ENCODE measurements at places on chromosomes 4 and X.
A peak's percentile ranks its signal among the peaks of the same experiment; 100 is the strongest.

GRCh38 chrX:95893636-95894035 lies 791.0 kb upstream of the DIAPH2 start:
- no peak for DNase-seq

- no peak for DNase-seq
These were observed 52.0 kb downstream of the CDS1 start for GRCh38 chr4:84634961-84635360.

DNA sequence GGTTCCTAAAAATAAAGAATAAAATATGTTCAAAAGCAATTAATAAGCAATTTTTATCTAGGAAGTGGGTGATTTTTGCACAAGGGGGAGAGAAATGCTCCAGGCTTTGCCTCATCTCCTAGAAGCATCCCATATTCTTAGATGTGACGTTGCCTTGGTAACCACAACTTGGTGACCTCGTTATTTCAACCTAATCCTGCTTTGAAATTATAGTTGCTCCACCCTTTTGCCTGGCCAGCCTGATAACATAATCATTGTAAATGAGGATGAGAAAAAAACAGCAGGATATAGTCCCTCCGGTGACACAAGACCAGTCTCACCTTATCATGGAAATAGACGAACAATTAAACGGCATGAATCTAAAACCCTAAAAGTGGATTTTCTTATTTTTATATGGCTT lies 194.4 kb downstream of the QDPR start:
- DNase-seq: no peak

DNA sequence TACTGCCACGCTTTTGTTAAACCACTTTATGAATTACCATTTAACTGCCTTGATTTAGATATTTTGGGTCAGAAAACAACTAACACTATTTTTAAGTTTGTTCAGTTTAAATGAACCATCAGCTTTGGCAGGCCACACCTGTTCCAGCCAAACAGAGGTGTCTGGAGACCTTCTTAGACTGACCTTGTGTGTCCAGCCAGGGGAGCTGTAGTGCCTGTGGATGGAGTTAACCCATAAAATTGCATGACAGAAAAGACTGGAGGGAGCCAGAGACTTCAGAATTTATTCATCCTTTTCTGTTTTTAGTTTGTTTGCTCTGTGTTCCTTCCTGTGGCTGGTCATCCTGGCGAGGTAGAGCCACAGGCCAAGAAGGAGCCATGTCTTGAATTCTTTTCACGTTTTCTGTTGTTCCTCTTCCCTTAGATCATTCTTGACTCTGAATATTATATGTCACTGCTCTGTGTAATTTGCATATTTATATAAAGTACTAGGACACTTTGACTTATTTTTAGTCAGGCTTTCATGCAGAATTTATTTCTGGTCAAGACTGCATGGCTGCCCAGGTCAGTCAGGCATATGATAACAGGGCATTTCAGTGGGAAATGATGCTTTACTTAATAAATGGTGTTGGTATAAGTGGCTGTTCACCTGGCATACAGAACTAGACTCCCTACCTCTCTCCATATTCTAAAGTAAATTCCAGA lies 26.7 kb downstream of the HERC3 start:
- no peak for DNase-seq

GRCh38 chr4:88341227-88342192 lies 37.1 kb upstream of the HERC6 start:
- no peak for DNase-seq

- no peak for DNase-seq
These were observed 100.4 kb downstream of the IRF2 start for GRCh38 chr4:184373886-184374405.

GRCh38 chr4:5798462-5798861 lies 87.5 kb downstream of the EVC start:
- no peak for DNase-seq

GRCh38 chr4:66475596-66475995 lies 805.3 kb upstream of the EPHA5 start:
- DNase-seq: no peak

- no peak for DNase-seq
These were observed 32.1 kb downstream of the TAPT1 start for GRCh38 chr4:16194214-16194613.

DNA sequence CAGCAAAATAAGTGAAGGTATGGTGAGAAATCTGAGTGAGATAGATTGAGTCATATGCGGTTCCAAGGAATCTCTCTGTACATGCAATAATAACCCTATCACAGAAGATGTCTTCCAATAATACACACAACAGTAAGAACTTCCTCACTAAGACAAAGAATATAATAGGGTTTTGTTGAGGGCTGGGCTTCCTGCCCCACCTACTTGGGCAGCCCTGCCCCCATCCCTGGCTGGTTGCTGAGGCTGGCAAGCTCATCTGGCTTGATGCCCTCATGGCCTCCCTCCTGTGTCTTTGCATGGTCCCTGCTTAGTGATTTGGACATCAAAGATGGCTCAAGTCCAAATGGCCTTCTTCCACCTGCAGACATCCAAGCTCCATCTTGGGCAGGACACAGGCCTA lies 2.7 kb downstream of the GEMIN8 start:
- peak; percentile 66 for DNase-seq

- DNase-seq: peak; percentile 28
These were observed 339 bp downstream of the TBC1D9 start for GRCh38 chr4:140755774-140756318.

GRCh38 chrX:111164728-111165127 lies 68.7 kb downstream of the PAK3 start:
- no peak for DNase-seq

- no peak for DNase-seq
These were observed 2.2 kb downstream of the SOX3 start for GRCh38 chrX:140502491-140503237.

DNA sequence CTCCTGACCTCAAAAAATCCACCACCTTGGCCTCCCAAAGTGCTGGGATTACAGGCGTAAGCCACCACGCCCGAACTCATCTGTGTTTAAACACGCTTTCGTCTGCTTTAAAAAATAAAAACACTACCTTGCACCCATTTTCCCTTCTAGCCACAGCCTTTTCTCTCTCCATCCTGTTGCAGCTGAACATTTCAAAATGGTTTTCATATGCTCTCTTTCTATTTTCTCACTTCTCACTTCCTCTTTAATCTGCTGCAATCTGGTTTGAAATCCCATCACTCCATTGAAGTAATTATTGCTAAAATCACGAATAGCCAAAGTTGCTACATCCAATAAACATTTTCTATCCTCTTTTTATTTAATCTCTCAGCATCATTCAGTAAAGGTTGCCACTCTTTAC lies 70.0 kb downstream of the DCHS2 start:
- DNase-seq: no peak
